ENCODE measurements at places on chromosomes 1 and 21.

DNA sequence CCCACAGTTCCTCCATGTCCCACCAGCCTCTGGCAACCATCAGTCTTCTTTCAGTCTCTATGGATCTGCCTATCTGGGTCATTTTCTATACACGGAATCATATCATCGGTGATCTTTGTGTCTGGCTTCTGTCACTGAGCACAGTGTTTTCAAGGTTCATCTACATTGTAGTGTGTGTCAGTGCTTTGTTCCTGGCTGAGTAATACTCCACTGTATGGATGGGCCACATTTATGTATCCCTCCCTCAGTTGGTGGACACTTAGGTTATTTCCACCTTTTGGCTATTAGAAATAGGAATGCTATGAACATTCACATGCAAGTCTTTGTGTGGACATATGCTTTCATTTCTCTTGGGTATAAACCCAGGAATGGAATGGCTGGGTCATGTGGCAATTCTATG lies 46.6 kb downstream of the RIPK4 start:
- DNase-seq = no peak

DNA sequence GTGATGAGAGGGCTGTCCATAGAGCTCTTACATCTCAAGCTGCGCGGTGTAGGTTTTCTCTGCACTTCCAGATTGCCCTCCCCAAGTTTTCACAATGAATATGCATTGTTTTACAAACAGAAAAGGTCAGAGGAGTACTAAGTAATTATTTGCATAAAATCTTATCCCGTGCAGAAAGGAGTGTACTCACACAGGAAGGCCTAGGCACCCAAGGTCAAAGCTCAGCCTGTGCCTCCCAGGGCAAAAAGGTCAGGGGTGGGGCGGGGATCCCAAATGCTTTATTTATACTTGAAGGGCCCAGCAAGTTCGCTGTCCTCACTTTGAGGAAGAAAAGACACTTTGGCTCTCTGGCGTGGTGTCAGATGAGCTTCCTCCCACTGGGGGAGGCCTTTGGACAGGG lies 10.3 kb upstream of the KCNE1 start:
- DNase-seq = no peak

DNA sequence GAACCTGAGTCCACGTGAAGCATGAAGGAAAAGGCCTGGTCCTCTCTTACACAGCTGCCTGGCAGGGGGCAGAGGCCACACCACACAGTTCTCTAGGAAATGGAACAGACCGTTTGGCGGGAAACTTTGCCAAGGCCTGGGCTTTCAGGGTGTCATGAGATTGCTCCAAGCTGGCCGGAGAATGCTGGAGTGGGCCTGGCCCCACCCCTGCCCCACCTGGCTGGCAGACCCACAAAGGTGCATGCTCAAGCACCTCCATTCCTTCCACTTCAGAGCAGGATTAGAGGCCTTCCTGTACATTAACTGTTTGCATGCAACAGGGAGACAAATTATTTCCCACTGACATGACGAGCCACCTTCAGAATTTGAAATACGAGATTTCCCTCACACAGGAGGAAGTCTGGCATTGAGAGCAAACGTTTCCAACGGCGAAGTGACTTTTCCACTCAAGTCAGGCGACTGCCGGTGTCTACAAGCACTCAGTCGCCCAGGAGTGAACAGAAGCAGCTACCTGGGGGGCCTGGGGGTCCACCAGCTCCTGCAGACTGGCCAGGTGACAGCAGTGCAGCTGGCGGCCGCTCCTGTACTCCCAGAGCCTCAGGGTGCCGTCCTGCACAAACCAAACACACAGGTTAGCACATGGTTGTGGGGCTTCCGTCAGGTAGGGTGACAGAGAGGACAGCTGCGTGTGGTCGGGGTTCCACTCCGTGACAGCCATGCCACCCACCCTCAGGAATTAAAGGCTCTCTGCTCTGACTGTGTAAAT lies 24.0 kb downstream of the WDR4 start:
- DNase-seq = no peak

- DNase-seq = no peak
Observed at GRCh38 chr1:232594768-232595698, 34.9 kb downstream of the SIPA1L2 start.

GRCh38 chr1:160070243-160071163 lies 543 bp upstream of the KCNJ10 start:
- no peak for DNase-seq

GRCh38 chr21:46622226-46622625 lies 13.2 kb upstream of the PRMT2 start:
- no peak for DNase-seq

DNA sequence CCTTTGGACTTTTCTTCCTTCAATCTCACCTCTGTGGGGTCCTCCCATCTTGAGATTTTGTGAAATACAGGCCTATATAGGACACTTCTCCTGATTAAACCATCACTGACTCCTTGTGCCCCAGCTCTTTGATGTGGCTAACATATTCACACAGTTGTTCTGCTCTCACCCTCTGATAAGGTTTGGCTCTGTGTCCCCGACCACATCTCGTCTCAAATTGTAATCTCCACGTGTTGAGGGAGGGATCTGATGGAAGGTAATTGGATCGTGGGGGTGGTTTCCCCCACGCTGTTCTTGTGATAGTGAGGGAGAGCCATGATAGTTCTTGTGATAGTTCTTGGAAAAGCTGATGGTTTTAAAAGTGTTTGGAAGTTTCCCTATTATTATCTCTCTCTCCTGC lies 19.7 kb downstream of the LRRC7 start:
- no peak for DNase-seq

- DNase-seq = no peak
Observed at GRCh38 chr1:27127419-27127818, 27.5 kb downstream of the SLC9A1 start.

DNA sequence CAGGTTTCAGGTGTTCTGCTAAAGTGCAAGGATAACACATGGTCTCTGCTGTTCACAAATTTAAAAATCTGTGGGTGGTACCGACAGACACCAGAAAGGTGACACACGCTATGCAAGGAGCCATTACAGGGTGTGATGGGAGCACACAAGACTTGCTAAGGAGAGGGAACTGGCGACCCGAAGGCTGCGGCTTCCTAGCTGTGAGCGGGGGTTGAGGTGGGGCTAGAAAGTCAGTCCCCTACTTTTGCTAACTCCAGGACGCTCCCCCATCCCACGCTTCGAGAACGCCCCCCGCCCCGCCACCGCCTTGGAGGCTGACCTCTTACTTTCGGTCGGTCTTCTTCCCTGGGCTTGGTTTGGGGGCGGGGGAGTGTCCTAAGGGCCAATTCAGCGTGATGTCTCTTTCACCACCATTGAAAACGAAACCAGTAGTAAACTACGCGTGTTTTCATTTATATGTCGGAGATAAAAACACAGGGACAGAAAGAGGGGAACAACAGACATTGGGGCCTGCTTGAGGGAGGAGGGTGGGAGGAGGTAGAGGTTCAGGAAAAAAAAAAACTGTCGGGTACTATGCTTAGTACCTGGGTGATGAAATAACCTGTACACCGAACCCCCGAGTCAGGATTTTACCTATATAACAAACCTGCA lies 1.1 kb downstream of the CKS1B start:
- DNase-seq = no peak

GRCh38 chr1:240833075-240833474 lies 221.1 kb upstream of the GREM2 start:
- no peak for DNase-seq

GRCh38 chr1:52253421-52253820 lies 111.5 kb downstream of the ZFYVE9 start:
- no peak for DNase-seq

DNA sequence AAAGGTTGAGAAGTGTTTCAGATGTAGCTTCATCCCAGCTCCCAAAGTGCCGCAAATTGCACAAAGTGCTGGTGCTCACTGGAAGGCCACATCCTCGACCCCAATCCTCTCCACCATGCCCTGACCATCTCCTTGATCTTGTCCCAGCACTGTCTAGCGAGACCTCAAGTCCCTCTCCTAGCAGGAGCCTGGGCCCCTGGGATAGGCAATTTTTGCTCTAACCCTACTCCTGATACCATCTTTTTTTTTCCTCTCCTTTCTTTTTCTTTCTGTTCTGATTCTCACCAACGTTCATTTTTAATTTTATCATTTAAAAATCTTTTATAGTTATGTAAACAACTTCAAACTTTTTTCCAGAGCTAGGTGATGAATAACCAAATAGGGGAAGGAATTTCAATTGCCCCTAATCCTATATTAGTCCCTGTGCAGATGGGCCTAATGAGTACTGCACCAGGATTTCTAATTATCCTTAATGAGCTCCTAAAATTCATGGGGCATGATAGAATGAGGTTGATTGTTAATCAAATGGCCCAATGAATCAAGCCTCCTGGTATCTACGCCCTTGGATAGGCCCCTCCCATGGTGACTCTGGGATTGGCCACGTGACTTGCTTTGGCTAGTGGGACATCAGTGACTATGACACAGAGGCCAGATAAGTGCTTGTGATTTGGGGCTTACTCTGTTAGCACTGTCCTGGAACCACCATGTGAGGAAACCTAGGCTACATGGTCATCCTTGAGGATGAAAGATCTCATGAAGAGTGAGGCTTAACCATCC lies 41.5 kb upstream of the TENT5B start:
- DNase-seq = no peak

DNA sequence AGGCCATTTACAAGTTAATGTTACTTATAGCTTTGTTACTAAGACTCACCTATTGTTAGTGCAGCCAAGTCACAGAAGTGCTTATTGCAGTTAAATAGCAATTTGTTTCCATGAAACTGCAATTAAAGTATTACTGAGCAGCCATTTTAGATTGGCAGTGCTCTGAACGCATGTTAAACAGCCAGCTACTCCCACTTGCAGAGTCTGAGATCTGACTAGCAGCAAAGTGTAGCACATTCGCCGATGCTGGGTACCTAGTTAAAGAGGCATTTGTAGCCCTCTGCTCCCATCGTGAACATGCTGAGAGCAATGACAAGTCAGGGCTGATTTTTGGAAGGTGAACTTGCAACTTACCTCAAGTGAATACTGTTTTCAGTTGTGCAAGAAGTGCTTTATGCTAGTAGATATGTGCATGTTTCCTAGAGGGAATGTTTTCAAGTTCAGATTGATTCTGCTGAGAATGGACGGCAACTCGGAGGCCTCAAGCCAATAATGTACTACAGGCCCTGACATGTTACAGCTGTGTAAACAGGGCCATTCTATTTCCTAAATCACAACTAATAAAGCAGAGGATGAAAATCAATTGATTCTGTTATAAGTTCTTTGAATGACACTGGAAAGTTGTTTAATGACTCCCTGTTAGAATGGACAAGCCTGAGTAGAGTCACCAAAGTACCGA lies 19.8 kb downstream of the LMO4 start:
- no peak for DNase-seq

DNA sequence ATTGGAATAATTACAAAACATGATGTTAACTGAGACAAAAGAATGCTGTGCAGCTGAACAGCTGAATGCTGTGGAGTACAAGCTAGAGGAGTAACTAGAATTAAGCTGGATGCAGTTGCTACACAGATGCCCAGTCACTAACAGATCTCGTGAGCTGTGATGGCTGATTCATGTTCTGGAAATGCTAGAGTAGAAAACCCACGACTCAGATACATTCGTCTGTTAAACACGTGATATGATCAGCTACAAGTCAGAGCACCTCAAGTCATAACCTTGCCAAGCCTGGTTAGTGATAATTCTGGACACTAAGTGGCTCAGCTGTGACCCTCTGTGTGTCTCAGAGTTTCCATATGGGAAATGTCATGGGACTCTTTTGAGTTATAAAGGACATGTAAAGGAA lies 89.7 kb upstream of the ESRRG start:
- DNase-seq = no peak

DNA sequence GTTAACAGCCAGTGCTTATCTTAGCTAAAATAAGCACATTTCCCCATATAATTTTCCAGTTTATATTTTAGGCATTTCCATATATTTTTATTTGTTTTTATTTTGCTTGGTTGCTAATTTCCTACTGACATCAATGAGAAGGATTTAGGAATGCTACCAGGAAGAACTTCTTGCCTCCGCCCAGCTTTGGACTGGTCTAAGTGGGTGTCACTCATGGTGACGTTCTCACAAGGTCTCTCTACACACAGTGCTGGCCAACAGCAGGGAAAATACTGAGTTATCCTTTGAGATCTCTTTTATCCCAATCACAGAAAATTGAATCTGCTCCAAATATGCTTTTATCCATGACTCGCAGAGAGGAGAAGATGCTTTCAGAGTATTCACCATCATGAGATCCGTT lies 13.2 kb downstream of the MX1 start:
- no peak for DNase-seq

- DNase-seq = no peak
Observed at GRCh38 chr1:7454052-7454815, 316.9 kb upstream of the VAMP3 start.

GRCh38 chr1:115183158-115183557 lies 93.9 kb upstream of the TSPAN2 start:
- no peak for DNase-seq

GRCh38 chr1:112840631-112841624 lies 115.1 kb downstream of the SLC16A1 start:
- no peak for DNase-seq

GRCh38 chr21:42558368-42558767 lies 44.7 kb downstream of the SLC37A1 start:
- no peak for DNase-seq

- DNase-seq = no peak
Observed at GRCh38 chr1:218350035-218350525, 4.9 kb downstream of the TGFB2 start.

- DNase-seq = no peak
Observed at GRCh38 chr1:997993-998744, 1.7 kb downstream of the HES4 start.

- DNase-seq = no peak
Observed at GRCh38 chr21:40294345-40294744, 427.1 kb downstream of the PCP4 start.

DNA sequence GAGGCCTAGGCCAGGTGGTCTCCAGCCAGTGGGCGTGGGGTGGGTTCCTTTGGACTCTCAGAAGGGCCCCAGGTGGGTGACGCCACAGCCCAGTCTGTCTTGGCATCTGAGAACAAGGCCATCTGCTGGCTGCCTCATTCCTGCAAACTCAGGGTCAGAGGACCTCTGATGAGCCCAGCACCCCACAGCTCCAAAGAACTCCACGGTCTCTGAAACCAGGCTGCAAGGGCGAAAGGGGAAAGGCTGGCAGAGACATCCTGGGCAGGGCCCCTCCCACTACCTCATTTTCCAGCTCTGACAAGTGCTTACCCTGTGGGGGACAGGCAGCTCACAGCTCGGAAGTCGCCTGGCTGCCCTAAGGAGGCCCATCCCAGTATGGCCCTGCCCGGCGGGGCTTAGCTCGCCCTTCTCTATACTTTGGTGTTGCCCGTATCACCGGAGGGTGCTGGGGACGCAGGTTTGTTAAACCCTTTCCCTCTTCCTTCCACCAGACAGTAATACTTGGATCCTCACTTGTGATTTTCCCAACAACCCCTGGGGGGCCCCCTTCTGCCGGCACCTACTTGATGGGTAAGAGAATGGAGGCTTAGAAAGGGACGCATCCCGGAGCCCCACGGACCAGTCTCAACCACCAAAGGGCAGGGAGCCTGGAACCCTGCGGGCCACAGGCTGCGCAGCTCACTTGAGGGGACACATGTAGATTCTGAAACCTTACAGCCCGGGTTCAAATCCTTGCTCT lies 10.9 kb upstream of the EDN2 start:
- no peak for DNase-seq

GRCh38 chr21:37435120-37435519 lies 68.5 kb downstream of the DYRK1A start:
- DNase-seq = peak; percentile 50

All from NCI-H446 treated with DMSO at 0.1 percent for 48 hours (cell line).